Psoas muscle (tissue), 8 donors: ENCODE measurements at places on chromosomes 1 and 21. TPM values are rescaled to one million over a fixed set of nuclear protein-coding genes. Genes with fewer than 3 reads are reported as not detected.

GRCh38 chr1:100512803-100513352 is 25.1 kb upstream of the GPR88 start:
- no peak for DNase-seq

GRCh38 chr1:207672522-207673130 is 27.7 kb downstream of the CR1L start:
- no peak for DNase-seq

GRCh38 chr1:59674595-59674994 is 140.2 kb upstream of the HOOK1 start:
- no peak for DNase-seq

DNA sequence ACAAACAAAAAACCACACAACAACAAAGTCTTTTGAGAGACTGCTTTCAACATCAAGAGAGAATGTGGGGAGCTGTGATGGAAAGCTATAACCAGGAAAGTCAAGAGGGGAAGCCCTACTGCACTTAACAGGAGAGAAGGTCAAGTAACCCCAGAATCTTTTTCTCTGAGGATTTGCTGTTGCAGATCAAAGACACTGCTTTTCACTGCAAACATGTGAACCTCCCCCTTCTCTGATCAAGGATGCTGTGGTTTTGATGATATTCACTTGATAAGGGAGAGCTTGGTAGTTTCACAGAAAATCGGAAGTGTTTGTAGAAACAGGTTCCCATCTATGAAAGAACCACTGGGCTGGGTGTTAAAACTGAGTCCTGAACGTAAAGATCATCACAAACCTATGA is 4.8 kb downstream of the ETV3 start:
- DNase-seq, result no peak

- no peak for DNase-seq
These were observed 114.1 kb upstream of the GALNT2 start for GRCh38 chr1:229952670-229953520.

- DNase-seq, result no peak
These were observed 20.9 kb downstream of the BATF3 start for GRCh38 chr1:212678456-212679410.

- no peak for DNase-seq
These were observed 33.8 kb upstream of the MYOCOS start for GRCh38 chr1:171588230-171588629.

- peak; percentile 73 for DNase-seq
These were observed 246.3 kb upstream of the RAB4A start for GRCh38 chr1:229024528-229025130.

GRCh38 chr1:26537951-26538352 is 8.4 kb downstream of the RPS6KA1 start:
- DNase-seq, result no peak

- no peak for DNase-seq
These were observed 51.0 kb downstream of the BACH1 start for GRCh38 chr21:29349702-29350101.

DNA sequence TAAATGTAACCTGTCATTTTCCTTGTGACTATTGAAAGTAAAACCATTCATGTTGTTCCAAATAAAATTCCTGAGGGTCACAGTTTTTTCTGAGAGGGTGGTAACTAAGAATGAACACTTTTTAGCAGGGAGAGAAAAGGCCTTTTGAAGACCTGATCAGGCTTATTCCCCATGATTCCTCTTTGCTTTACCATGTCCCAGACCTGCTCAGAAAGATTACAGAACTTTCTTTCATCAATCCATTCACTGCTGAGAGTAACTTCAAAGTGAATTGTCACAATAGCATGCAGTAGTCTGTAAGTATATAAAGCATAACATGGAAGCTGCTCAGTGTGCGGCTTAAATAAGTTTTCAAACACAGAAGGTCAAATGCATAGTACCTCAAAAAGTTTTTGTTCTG is 201.5 kb upstream of the COL11A1 start:
- DNase-seq, result no peak

- no peak for DNase-seq
These were observed 44.1 kb upstream of the RAB4A start for GRCh38 chr1:229226796-229227195.

ABCB10 gene
- total RNA-seq, result 9.8 TPM

TIAM1 gene
- 1.0 TPM for total RNA-seq

LCE1F gene
- not detected for total RNA-seq

DDR2 gene
- total RNA-seq, result 6.7 TPM

PLA2G2A gene
- 21.9 TPM for total RNA-seq
